Stimulated activated CD8-positive, alpha-beta memory T cell treated with anti-CD3 and anti-CD28 coated beads, Interleukin-15, amount 100 ng/mL, for 24 hours (primary cell): ENCODE measurements at places on chromosomes 7 and 10.

DNA sequence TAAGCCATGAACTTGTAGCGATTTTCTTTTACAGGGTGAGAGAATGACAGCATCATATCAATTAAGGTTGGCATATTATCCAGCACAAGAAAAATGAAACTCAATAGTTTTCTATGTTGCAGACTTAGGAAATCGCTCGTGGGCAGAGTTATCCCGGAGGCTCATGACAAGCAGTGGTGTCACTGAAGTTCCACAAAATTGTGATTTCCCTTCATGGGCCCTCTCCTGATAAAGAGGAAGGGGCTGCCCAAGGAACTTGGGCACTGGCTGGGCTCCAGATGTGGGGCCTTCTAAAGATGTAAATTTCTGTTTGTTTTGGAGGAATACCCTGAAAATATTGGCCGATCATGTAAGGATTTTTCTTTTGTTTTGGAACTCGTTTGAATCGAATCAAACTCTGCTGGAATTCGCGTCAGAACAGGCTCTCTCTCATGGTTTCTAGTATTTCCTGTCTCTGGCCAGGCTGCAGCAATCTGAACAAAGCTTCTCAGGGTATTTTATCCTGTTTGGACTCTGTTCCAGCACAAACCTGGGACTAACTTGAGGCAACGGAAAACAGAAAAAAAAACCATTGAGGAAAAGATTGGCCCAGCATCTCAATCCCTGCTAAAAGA, 340.6 kb upstream of the NRP1 start:
- DNase-seq: no peak

- DNase-seq: no peak
Measured at GRCh38 chr7:76304888-76305375, 2.5 kb downstream of the HSPB1 start.

DNA sequence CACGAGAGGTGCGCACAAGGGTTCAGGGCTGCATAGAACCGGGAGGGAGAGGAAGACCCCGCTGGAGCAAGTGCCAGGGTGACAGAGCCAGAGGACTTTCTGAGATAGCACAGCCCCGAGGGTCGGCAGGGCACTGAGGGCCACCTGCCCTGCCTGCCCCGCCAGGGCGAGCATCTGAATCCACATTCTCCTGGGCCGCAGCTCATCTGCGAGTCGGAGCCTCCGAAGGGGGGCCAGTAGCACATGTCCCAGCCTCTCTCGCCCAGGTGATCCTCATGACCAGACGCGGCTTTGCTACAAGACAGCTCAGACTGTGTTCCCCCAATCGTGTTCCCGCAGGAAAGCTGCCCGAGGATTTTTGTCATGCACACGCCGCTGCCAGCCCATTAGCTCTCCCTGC, 71.2 kb downstream of the ADARB2 start:
- DNase-seq: no peak

- no peak for DNase-seq
Measured at GRCh38 chr10:115129752-115130151, 36.6 kb downstream of the ATRNL1 start.

DNA sequence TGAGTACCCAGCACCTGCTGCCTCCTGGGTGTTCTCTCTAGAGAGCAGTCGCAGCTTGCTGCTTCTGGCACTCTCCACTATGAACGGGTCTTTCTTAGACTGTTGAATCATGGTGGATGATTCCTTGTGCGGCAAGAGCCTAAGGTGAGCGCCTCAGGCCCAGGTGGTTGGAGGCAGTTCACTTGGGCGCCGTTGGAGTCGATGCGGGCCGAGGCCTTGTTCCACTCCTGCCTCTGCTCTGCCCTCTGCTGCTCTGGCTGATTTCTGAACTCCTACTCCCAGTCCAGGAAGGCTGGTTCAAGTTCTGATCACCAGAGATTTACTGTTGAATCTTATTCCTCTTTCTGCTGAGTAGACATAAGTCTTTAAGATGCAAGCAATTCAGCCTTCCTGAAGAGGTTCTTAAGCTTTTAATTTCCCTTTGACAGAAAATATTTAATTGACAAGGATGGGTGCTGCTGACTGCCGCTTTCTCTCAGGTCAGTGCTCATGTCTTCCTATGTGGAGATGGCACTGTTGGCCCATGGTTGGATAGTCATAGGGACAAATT, 10.4 kb downstream of the YKT6 start:
- no peak for DNase-seq

DNA sequence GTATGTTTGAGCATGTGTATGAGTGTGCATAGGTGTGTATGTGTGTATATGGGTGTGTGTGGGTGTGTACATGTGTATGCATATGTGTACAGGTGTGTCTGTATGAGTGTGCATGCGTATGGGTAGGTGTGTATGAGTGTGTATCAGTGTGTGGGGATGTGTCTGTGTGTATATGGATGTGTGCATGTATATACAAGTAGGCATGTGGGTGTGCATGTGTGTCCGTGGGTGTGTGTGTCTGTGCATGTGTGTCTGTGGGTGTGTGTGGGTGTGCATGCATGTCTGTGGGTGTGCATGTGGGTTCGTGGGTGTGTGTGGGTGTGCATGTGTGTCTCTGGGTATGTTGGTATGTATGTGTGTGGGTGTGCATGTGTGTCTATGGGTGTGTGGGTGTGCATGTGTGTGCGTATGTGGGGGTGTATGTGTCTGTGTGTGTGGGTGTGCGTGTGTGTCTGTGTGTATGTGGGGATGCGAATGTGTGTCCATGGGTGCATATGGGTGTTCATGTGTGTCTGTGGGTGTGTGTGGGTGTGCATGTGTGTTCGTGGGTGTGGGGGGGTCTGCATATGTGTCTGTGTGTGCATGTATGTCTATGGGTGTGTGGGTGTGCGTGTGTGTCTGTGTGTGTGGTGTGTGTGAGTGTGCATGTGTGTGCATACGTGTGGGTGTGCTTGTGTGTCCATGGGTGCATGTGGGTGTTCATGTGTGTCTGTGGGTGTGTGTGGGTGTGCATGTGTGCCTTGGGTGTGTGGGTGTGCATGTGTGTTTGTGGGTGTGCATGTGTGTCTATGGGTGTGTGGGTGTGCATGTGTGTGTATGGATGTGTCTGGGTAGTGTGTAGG, 20.6 kb downstream of the EMX2 start:
- no peak for DNase-seq

- no peak for DNase-seq
Measured at GRCh38 chr7:116271161-116271913, 61.0 kb downstream of the TES start.

DNA sequence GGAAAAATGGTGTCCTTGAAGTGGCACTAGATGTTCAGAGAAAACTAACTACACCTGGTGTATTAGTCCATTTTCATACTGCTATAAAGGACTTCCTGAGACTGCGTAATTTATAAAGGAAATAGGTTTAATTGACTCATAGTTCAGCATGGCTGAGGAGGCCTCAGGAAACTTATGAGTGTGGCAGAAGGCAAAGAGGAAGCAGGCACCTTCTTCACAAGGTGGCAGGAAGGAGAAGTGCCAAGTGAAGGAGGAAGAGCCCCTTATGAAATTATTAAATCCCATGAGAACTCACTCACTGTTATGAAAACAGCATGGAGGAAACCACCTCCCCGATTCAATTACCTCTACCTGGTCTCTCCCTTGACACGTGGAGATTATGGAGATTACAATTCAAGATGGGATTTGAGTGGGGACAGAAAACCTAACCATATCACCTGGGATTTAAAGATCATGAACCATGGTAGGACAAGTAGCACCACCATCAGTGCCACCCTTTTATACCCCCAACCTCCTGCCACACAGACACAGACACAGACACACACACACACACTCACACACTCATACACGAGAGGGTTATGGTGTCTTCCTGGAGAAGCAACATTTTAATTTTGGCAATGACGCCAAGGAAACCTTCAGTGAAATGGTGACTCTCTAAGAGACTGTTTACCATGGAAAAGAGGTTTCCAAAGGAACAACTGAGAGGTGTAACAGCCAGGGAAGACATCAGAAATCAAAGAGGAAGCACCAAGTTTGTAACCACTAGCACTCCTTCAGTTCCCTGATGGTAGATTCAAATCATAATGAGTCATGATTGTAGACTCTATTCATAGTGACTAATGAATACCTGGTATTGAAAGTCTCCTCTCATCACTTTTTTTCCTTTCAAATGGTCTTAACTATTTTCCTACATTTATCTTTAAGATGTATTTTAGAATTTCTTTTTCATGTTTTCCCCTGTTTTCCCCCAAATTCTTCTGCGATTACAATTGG, 41.8 kb upstream of the WNT16 start:
- no peak for DNase-seq
